ENCODE measurements at places on chromosomes 5 and 9. TPM values are rescaled to one million over a fixed set of nuclear protein-coding genes. Genes with fewer than 3 reads are reported as not detected.

The SPAAR gene
- total RNA-seq: 3.3 TPM

The GLRA1 gene
- not detected for total RNA-seq

DNA sequence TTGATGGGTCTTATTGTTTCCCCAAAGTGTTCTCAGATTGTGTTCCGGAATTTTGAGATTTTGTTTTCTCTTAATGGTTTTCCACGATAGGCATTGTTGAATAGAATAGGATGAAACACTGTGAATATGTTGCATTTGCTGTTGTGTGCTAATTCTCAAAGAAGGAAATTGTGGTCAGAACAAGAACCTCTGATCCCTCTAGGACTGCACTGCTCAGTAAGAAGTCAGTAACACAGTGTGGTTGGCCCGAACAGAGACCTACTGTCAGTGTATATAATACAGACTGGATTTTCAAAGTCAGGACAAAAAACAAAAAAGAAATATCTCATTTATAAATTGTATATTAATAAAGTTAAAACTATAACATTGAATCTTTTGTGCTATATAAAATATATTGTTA lies 494.8 kb downstream of the MAT2B start:
- H3K27me3 ChIP-seq: no peaks in the 10 kb centered on the region
- no peaks in the 10 kb centered on the region for H3K36me3 ChIP-seq
- H3K4me3 ChIP-seq: no peak overlapping the region
- no peak for DNase-seq

- H3K36me3 ChIP-seq: no peaks in the 10 kb centered on the region
- H3K27me3 ChIP-seq: no peaks in the 10 kb centered on the region
- H3K4me1 ChIP-seq: peaks cover 12% of the 10 kb centered on the region
- peak overlapping the region; percentile 58 for H3K27ac ChIP-seq
These were observed 38.0 kb upstream of the SLC44A1 start for GRCh38 chr9:105206496-105206820.

- no peak overlapping the region for H3K4me3 ChIP-seq
- DNase-seq: no peak
- no peaks in the 10 kb centered on the region for H3K27me3 ChIP-seq
- no peaks in the 10 kb centered on the region for H3K4me1 ChIP-seq
- H3K36me3 ChIP-seq: no peaks in the 10 kb centered on the region
These were observed 273.2 kb downstream of the RAB3C start for GRCh38 chr5:58855851-58856739.

DNA sequence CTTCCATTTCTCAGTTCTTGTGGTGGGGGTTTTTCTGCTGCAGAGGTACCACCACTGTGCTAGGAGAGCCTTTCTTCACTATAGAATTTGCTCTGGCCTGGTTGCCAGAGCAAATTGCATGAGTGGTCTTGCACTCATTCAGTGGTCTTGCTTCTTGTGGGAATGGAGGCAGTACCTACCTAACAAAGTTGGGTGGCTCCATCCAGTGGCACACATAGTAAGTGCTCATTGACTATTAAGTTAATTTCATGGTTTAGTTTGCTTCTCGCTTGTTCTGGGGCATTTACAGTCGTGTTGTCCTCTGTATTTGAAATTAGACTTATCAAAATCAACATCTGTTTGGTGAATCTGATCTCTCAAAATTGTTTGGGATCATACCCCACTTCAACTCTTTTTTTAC lies 23.0 kb downstream of the SLC28A3 start:
- no peak for DNase-seq
- H3K27ac ChIP-seq: no peak overlapping the region
- H3K36me3 ChIP-seq: no peaks in the 10 kb centered on the region
- no peaks in the 10 kb centered on the region for H3K27me3 ChIP-seq

- no peak for DNase-seq
- no peak overlapping the region for H3K4me3 ChIP-seq
- H3K27me3 ChIP-seq: no peaks in the 10 kb centered on the region
- no peak overlapping the region for H3K27ac ChIP-seq
These were observed 4.7 kb downstream of the DNAI1 start for GRCh38 chr9:34463098-34463900.

- no peaks in the 10 kb centered on the region for H3K27me3 ChIP-seq
- no peak overlapping the region for H3K27ac ChIP-seq
- no peaks in the 10 kb centered on the region for H3K36me3 ChIP-seq
- H3K4me1 ChIP-seq: no peaks in the 10 kb centered on the region
- DNase-seq: no peak
These were observed 459.1 kb downstream of the SPOCK1 start for GRCh38 chr5:137040024-137040423.

The PCDHA1 gene
- total RNA-seq: not detected

GRCh38 chr9:86783884-86784283 lies 163.4 kb downstream of the GAS1 start:
- DNase-seq: no peak
- no peak overlapping the region for H3K27ac ChIP-seq
- H3K36me3 ChIP-seq: no peaks in the 10 kb centered on the region
- no peak overlapping the region for H3K4me3 ChIP-seq

- no peak overlapping the region for H3K4me3 ChIP-seq
- DNase-seq: no peak
- peaks cover 18% of the 10 kb centered on the region for H3K36me3 ChIP-seq
- no peaks in the 10 kb centered on the region for H3K27me3 ChIP-seq
These were observed 109.0 kb upstream of the PCAT7 start for GRCh38 chr9:94445863-94446262.

DNA sequence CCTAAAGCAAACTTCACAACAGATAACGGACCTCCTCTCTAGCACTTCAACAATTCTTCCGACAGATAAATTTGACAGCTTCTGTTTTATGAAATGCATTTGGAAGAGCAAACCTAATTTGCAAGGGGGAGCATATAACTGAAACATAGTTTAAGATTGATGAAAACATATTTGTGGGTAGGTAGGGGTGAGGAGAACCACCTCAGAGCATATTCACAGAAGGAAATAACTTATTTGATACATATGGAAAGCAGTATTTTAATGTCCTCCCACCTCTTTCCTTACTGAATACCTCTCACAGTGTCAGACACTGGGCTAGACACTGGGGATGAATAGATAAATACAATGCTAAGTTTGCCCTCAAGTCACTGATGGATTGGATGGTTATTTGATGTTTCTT lies 384.8 kb downstream of the MAT2B start:
- H3K27me3 ChIP-seq: no peaks in the 10 kb centered on the region
- no peaks in the 10 kb centered on the region for H3K4me1 ChIP-seq
- H3K36me3 ChIP-seq: no peaks in the 10 kb centered on the region
- no peak for DNase-seq
- H3K4me3 ChIP-seq: no peak overlapping the region
- no peak overlapping the region for H3K27ac ChIP-seq

GRCh38 chr9:99046068-99046467 lies 58.8 kb upstream of the TGFBR1 start:
- no peaks in the 10 kb centered on the region for H3K27me3 ChIP-seq
- H3K4me1 ChIP-seq: peaks cover 13% of the 10 kb centered on the region
- DNase-seq: no peak
- H3K4me3 ChIP-seq: no peak overlapping the region

DNA sequence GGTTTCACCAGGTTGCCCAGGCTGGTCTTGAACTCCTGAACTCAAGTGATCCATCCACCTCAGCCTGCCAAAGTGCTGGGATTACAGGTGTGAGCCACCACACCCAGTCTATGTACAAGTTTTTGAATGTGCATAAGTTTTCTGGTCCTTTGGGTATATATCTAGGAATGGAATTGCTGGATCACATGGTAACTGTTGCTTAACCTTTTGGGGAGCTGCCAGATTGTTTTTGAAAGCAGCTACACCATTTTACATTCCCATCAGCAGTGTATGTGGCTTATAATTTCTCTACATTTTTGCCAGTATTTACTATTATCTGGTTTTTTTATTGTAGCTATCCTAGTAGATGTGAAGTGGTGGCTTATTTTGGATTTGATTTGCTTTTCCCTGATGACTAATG lies 8.9 kb upstream of the LNPEP start:
- no peak for DNase-seq
- H3K4me3 ChIP-seq: no peak overlapping the region
- no peak overlapping the region for H3K27ac ChIP-seq
- H3K4me1 ChIP-seq: no peaks in the 10 kb centered on the region

The QRFP gene
- not detected for total RNA-seq

DNA sequence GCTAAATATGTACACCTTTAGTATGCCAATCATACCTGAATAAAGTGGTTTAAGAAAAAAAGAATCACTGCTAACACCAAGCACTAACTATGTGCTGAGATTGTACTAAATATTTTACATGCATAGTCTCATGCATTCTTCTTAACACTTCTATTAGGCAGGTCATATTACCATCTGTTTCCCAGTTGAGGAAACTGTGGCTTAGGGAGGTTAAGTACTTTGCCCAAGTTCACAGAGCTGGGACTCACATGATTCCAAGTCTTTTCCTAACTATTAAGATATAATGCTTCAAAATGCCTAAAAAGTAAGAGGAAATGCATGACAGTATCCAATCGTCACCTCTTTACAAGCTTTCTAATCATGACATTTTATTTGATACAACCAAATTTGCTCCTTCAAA lies 69.2 kb upstream of the PLPP6 start:
- no peak overlapping the region for H3K4me3 ChIP-seq
- H3K36me3 ChIP-seq: no peaks in the 10 kb centered on the region
- no peaks in the 10 kb centered on the region for H3K27me3 ChIP-seq
- no peak overlapping the region for H3K27ac ChIP-seq
- peaks cover 9% of the 10 kb centered on the region for H3K4me1 ChIP-seq

The CLTB gene
- 54.5 TPM for total RNA-seq

The DRD1 gene
- total RNA-seq: 0.79 TPM

The CNTNAP3B gene
- total RNA-seq: 6.9 TPM

GRCh38 chr9:8668751-8669150 lies 869.2 kb upstream of the DMAC1 start:
- H3K27me3 ChIP-seq: no peaks in the 10 kb centered on the region
- DNase-seq: no peak
- no peak overlapping the region for H3K27ac ChIP-seq
- no peak overlapping the region for H3K4me3 ChIP-seq
- no peaks in the 10 kb centered on the region for H3K36me3 ChIP-seq

The DAB2 gene
- total RNA-seq: 100 TPM

DNA sequence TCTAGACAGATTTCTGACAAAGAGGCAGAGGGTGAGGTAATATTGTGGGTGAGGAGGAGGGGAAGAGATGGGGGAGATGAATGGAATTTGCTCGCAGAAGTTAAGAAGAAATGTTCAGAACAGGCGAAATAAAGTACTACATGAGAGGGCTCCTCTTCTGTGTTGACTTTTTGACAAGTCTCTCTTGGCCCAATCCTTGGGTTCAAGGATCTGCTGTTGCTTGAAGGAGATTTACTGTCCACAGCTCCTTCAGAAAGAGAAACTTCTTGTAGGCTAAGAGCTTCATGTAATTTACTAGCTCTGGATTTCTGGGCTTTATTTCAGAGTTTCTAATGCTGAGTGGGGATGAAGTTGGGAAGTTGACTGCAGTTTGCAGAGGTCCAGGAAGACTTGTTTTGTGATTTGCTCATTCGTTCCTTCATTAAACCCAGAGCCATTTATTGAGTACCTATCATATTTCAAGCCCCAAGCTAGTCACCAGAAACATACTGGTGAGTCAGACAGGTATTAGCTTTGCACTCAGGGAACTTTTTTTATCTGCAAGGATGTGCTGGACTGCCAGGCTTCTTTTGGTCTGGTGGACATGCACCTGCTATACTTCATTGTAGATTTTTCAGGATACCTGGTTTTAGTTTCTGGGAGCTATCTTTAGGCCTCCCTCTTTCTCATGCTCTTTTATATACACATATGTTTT lies 402.9 kb upstream of the CLINT1 start:
- H3K4me1 ChIP-seq: no peaks in the 10 kb centered on the region
- H3K36me3 ChIP-seq: no peaks in the 10 kb centered on the region
- no peak for DNase-seq
- H3K27ac ChIP-seq: no peak overlapping the region

- H3K4me3 ChIP-seq: no peak overlapping the region
- peak; percentile 85 for DNase-seq
- peak overlapping the region; percentile 92 for H3K27ac ChIP-seq
- peaks cover 24% of the 10 kb centered on the region for H3K4me1 ChIP-seq
These were observed 39.9 kb downstream of the DUSP1 start for GRCh38 chr5:172730981-172731679.

DNA sequence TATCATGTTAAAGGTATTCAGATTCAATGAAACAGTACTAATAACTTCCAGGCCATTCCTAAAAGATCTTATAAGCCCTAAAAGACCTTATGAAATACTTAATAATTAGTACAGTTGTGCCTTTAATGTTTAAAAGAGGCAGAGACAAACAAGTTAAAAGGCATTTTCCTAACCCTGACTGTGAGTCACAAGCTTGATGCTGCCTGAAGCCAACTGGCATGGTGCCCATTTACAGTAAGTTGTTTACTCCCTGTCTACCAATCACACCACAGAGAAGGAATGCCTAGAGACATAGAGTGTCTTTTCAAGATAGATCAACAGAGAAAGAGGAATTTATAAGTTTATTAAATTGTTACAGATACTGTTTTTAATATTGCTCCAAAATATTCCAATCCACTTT lies 47.8 kb downstream of the NR3C1 start:
- no peaks in the 10 kb centered on the region for H3K36me3 ChIP-seq
- peak; percentile 73 for DNase-seq
- H3K27ac ChIP-seq: peak overlapping the region; percentile 42
- H3K4me3 ChIP-seq: no peak overlapping the region
- H3K27me3 ChIP-seq: no peaks in the 10 kb centered on the region

GRCh38 chr9:105432247-105432842 lies 15.5 kb upstream of the FSD1L start:
- H3K4me1 ChIP-seq: no peaks in the 10 kb centered on the region
- no peaks in the 10 kb centered on the region for H3K27me3 ChIP-seq
- no peak for DNase-seq

The OR13C5 gene
- total RNA-seq: not detected

Data from upper lobe of left lung (tissue), 6 donors.